ENCODE measurements at places on chromosomes 2 and 18.

- no peak for DNase-seq
Measured at GRCh38 chr18:2075499-2075898, 495.8 kb downstream of the METTL4 start.

GRCh38 chr2:107502539-107502938, 324.2 kb upstream of the RGPD4 start:
- no peak for DNase-seq

DNA sequence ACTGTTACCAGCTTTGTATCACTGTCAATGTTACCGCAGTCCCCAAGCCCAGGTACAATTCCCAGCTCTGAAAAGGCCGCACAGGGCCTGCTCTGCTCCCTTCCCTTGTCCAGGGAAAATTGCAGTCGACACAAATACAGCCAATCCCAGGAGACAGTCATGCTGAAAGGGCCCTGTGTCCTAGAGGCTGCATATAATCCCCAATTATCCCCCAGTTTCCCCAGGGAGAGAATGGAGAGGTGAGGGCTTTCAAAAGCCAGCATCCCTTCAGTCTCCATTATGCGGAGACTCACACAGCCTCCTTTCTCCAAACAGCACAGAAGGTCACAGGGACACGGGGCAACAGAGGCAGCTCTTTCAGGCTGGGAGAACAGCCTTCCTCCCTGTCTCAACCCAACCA, 17.1 kb upstream of the CTIF start:
- DNase-seq: no peak

DNA sequence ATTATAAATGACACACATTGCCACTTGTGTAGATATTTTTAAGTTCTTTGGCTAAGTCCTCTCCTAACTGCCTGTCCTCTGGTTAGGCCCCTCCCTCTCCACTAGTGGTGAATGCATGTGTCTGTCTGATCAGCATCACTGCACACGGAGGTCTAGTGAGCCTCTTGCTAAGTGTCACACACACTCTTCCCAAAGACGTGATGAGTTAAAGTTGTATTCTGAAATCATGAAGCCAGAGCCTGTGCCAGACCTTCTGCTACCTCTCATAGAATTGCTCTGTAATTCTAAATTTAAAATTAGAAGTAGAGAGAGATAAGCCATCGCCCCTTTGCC, 41.3 kb downstream of the RALB start:
- no peak for DNase-seq

- DNase-seq: no peak
Measured at GRCh38 chr18:7023581-7023980, 94.0 kb downstream of the LAMA1 start.

DNA sequence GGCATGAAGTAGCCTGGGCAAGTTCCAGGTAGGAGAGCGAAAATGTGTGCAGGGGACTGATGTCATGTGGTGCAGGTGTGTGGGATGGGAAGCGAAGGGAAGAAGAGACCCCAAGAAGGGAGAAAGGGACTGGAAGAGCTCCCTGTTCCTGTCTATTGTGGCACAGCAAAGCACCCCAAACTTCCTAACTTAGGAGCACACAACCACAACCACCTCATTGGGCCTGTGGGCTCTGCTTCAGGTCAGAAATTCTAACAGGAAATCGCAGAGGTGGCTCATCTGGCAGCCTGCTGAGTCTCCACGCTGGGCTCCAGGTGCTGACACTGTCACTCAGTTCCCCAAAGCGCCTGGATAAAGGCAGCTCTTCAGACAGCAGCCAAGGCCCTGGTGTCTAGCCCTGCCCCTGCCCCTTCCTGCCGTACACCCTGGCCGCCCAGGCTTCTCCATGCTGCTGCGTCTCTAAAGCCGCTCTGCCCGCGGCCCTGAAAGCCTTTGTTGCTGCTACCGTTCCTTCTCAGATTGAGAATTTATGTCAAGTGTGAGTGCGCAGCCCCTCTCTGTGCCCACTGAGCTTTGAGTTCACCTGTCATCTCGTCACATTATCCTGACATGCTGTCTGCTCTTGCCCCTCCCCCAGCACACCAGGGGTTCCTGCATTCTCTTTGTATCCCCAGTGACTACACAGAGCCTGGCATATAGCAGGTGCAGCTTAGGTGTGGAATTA, 140.2 kb upstream of the BCL2L11 start:
- no peak for DNase-seq

DNA sequence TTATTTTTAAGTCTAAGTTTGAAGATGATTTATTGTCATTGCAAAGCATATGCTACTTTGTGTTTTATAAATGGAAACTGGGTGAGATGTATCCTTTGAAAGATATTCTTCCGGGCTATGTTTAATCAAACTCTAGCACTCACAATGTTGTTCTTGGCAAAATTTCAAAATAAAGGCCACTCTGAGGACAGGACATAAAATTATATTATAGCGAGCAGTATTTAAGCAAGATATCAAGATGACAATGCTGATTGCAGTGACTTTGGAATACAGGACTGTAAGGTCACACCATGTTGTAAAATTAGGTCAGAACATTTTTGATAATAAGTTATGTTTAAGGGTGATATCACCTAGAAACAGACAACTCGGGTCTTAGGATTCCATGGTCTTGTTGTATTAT, 14.2 kb downstream of the RPRM start:
- no peak for DNase-seq

DNA sequence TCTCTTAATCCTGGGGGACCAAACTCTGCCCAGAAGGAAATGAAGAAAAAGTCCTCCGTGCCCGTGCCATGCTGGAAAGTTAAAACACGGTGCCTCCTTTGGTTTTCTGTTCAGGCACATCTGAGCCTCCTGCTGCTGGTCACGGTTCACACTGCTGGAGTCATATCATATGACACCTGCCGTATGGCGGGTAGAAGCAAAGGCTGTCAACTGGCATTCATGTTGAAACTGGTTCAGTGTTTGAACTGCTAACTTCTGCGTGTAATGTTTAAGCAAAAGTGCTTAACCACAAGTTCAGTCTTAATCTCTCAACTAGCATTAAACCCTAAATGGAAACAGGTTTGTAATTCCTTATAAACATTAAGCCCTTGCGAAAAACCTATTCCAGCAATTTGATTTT, 3.1 kb downstream of the STK39 start:
- DNase-seq: peak; percentile 6

DNA sequence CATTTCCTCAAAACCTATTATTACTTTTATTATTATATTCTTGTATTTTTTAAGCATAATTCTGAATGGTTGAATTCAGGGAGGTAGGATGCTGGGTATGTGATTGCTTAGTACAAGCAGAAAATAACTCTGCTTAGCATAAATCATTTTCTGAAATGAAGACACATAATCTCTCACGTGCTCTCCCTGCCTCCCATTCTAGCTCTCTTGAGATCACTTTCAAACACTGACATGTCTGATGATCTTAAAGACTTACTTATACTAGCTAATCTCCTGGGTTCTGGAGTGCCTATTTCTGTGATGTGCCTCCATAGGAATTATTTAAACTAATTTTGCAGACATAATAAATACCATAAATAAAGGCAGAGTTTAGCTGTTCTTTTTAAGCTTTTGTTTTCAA, 1136.0 kb downstream of the SUCLG1 start:
- DNase-seq: no peak

DNA sequence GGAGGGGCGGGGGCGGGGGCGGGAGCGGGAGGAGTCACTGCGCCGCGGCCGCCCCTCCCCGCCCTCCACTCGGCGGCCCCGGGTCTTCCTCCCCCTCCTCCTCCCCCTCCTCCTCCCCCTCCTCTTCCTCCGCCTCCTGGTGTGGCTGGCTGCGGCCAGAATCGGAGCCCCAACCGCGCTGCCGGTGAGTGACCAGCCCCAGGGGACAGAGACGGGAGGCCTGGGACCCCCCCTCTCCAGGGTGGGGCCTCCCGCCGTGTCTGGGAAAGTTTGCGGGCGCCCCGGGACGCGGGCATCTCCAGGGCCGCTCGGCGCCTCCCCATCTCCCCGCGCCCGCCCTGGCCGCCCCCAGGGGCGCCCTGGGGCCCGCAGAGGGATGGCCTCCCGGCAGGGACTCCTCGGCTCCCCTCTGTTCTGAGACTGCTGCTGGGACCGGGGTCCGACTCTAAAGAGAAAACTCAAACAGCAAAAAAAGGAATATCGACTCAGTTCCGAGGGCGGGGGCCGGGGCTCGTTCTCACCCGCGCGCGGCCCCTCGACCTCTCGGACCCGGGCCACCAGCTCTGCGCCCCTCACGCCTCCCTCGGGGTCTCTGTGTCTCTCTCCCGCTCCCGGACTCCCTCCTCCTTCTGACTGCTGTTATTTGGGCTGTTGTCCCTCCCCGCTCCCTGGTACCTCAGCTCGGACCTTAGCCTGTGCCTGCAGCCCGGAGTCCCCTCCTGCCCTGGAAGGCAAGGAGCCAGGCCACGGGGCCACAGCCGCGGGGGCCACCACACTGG, at the start of gene STON1:
Gene STON1, plus strand, starts transcription at position 122 of the 779 bp plus-strand sequence. CDS start 50,480 bp downstream, outside the sequence.
- DNase-seq: no peak

- DNase-seq: no peak
Measured at GRCh38 chr2:210919128-210919527, 362.7 kb downstream of the CPS1 start.

DNA sequence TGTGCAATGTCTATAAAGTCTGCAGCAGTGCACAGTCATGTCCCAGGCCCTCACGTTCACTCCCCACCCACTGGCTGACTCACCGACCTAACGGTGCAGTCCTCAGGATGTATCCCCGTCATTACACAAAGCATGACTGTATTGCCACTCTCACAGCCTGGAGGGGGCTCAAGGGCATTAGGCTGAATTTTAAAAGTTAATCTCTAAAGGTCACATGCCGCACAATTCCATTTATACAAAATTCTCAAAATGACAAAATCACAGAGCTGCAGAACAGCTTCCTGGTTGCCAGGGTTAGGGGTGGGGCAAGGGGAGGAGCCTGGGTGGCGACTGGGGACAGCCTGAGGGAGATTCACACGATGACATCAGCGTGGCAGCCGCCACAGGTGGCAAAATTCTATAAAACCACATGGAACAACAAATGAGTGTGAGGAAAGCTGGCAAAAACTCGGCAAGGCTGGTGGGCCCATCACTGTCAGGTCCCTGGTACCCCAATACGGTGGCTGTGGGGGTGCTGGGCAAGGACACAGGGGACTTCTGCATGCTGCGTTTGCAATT, 97.6 kb downstream of the NDUFA10 start:
- peak; percentile 55 for DNase-seq

GRCh38 chr2:197247083-197247482, 63.5 kb downstream of the ANKRD44 start:
- DNase-seq: no peak

DNA sequence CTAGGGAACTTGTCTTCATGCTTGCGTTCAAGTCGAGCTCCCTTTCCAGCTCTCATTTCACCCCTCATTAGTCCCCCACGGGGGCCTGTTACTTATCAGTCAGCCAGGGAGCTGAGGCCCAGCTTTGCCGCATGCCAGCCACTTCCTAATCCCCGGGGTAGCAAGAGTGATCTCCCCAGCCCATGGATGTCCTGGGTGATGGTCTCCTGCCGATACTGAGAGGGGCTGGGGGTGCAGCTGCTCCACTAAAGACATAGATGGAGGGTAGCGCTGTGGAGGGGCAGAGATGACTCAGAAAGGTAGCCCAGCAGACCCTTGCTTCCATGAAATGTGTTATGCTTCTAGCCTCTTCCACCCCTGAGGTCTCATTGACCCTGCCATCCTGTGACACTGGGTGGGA, 314.0 kb upstream of the EPAS1 start:
- no peak for DNase-seq

- DNase-seq: no peak
Measured at GRCh38 chr2:232483311-232483922, 4.2 kb downstream of the ECEL1 start.

DNA sequence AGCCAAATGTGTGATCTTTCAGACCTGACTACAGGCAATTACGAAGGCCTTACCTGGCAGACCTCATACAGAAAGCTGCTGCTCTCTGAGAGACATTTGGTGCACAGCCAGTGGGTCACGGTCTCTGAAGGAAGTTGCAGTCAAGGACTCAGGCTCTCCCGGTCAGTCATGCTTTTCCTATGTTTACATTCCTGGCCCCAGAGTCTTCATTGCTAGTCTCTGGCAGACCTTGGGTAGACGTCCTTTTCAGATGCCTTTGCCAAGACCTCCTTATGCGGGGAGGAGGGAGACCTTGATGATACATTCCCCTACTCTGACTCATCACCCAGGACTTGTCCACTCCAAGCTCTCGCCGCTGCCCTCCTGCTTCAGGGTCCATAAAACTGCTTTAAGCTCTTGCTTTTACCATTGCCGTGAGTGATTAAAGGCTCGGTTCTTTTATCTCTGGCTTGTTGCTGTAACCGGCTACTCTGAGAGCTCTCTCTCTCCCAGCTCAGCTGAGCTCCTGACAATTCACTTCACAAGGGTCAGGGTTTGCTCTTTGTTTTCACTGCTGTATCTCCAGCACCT, 62.0 kb upstream of the SLC35F5 start:
- no peak for DNase-seq

GRCh38 chr2:29522951-29523669, 398.3 kb downstream of the ALK start:
- DNase-seq: no peak

- no peak for DNase-seq
Measured at GRCh38 chr2:33015421-33016142, 68.8 kb downstream of the LTBP1 start.

DNA sequence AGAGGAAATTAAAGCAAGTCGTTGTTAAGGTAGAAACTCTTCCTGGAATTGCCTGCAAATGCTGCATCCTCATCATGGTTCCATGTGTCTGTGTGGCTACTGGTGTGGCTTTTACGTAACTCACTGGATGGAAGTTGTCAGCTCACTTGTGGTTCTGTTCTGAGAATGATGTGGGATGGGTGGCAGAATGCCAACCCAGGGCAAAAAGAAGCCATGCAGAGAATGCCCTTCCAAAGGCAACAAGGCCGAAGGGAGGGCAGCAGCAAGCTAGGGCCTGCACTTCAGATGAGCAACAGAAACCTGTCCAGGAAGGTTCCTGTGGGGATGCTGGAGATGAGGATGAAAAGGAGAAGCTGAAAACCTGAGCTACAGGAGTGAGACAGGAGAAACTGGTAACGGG, 10.4 kb upstream of the NAPG start:
- DNase-seq: no peak

DNA sequence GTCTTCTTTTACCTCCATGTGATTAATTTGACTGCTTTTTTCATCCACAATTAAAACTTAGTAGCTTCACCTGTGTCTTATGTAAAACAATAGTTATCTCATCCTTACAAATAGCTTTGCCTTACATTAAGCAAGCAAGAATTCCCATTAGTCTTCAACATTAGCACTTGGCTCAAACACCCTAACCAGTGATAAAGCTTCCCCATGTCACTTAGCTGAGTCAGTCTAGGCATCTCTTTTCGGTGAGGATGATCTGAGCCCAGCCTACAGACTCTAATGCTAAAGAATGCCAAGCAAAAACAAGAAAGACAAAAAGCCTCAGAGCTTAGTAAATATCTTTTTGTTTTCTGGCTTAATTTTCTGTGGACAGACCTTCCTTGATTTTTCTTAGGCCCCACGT, 26.1 kb downstream of the GAD1 start:
- no peak for DNase-seq

DNA sequence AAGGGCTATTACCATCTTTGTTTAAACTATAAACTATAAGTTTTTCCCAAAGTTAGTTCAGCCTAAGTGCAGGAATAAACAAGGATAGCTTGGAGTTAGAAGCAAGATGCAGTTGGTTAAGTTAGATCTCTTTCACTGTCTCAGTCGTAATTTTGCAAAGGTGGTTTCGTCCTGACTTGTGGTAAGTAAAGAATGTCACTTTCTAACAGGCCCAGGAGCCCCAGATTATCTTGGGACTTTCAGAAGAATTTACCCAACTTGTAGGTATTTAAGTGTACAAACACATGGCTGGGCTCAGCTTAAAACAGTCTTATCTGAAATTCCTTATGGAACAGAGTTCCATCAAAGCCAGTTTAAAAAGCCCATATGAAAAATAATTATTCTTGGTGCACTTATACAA, 18.3 kb upstream of the FAM98A start:
- no peak for DNase-seq
